Ureter (tissue), 1 donor: ENCODE measurements at places on chromosomes 6 and 20. TPM values are rescaled to one million over a fixed set of nuclear protein-coding genes. Genes with fewer than 3 reads are reported as not detected.

- no peak for DNase-seq
Measured at GRCh38 chr6:112041535-112041934, 12.4 kb upstream of the CCN6 start.

Gene LY6G5C
- 3.0 TPM for total RNA-seq

DNA sequence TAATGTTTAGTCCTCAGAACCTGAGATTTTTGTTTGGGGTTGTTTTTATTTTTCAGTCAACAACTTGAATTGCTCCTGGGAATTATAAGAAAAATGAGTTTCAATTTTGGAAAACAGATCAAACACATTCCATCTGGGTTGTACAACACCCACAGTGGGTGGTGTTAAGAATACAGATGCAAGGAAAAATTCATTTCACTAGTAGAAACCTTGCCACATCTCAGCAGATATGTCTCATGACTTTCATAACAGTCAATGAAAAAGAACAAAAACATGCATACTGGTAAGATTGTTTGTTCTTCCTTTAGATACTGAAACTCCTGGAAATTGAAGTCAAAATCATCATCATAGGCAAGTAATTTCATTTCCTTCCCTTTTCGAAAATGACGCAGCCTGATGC, 78.9 kb downstream of the MOXD1 start:
- no peak for DNase-seq

Gene UFL1
- 39.6 TPM for total RNA-seq

GRCh38 chr6:36967301-36967700, 12.8 kb downstream of the PI16 start:
- no peak for DNase-seq

DNA sequence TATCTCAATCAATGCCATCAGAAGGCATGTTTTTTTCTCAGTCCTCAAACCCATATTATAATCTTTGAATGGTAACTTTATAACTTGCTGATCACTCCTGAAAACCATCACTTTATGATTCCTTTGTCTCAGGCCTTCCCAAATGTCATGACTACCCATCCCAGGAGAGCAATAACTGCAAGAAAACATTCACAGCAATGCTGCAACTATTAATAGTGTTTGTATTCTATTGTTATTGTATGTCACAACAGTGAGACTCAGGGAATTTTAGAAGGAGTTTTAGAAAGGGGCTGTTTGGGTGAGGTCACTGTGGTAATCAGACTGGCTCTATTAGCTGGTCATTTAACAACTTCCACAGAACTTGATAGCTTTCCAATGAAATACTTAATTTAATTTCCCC, 301.4 kb upstream of the TBX18 start:
- DNase-seq = no peak

DNA sequence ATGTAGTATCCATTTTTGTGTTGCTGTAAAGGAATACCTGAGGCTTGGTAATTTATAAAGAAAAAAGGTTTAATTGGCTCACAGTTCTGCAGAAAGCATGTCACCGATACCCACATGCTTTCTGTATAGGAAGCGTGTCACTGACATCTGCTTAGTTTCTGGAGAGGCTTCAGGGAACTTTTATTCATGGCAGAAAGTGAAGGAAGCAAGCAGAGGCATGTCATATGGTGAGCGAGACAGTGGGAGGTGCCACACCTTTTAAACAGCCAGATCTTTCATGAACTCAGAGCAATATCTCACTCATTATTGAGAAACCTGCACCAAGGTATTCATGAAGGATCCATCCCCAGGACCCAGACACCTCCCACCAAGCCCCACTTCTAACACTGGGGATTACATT, 3.5 kb downstream of the SUMO4 start:
- no peak for DNase-seq

DNA sequence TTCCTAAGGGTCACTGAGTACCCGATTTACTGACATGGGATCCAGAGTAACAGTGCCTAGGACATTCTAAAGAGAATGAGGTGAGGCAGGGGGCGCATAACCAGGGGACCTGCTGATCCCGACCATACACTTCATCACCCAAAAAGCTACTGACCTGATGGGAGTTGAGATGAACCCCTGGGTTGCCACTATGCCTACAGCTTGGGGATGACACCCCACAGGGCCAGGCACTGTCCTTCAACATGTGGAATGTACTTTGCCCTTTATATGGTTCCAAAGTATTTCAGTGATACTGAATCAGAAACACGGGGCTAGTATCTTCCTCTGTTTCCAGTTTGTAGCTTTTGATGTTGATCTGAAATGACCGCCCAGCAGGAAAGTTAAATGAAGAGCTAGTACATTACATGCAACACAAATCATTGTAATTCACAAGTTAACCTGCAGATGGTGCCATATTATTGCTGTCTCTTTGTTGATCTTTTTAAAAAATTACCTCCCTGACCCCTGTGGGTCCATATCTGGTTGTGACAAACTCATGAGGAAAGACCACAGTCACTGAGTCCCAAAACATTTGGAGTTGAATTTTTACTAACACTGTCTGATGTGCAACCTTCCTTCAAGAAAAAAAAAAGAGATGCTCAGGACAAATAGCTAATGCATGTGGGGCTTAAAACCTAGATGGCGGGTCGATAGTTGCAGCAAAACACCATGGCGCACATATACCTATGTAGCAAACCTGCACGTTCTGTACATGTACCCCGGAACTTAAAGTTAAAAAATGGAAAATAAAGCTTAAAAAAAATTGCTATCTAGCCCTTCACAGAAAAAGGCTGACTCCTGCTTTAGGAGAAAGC, 42.7 kb upstream of the GCNT2 start:
- DNase-seq = no peak

Gene RSPO4
- not detected for total RNA-seq

- DNase-seq = no peak
Measured at GRCh38 chr6:111201244-111201554, 113.9 kb downstream of the SLC16A10 start.

Gene DEF6
- total RNA-seq = 28.0 TPM

Gene KIAA0408
- 12.8 TPM for total RNA-seq

GRCh38 chr6:163548624-163549023, 134.1 kb downstream of the QKI start:
- DNase-seq = no peak

DNA sequence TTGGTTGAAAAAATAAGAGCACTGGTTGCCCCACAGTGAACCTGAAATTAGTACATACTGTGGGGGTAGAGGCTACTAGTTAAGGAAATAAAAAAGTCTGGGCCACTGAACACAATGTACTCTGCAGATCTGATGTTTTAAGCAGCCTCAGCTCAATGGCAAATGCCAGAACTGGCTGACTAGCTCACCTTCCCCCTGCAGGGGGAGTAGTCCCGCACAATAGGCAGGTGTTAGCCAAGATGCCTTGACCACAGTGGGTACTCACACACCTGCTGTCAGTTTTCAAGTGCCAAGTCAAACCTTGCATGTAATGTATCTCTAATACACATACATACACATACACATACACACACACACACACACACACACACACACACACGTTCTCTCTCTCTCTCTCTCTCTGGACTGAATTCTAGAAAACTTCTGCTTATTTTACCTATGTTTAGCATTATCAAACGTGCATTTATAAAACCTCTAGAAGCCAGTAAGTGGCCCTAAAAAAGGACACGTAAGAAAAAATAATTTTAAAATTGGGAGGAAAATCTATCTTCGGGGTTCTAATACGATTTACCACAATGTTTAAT, 36.1 kb downstream of the GMDS start:
- no peak for DNase-seq

Gene UBE3D
- 6.5 TPM for total RNA-seq

- no peak for DNase-seq
Measured at GRCh38 chr6:89970609-89971337, 76.5 kb downstream of the GJA10 start.

DNA sequence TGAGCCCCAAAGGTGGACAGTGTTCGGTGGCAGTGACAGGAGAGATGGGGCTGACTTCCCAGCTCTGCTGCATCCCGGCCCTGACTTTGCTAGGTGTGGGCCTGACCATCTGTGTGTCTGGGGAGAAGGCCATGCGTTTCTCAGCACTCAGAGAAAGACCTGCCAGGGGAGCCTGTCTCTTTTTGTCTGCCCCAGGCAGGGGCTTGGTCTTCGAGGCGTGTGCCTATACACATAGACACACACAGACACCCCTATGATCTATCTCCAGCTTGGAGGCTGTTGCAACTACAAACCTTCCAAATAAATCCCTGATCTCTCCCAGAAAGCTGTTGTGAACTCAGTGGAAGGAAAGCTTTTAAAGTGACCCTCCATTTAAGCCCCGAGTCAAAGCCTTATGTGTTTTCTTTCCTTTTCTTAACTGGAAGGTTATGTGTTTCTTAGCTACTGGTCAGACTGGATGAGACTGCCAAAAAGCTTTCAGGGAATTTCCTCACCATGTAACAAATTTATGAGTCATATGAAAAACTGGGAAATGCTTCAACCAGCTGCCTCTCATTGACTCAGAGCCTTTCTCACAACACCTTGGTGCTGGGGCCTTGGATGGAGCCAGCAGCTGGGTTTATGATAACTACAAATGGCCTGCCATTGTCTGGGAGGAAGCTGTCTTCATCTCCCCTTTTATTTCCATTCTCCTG, 102.6 kb downstream of the CDC5L start:
- DNase-seq = no peak

Gene RIPOR3
- 5.0 TPM for total RNA-seq

DNA sequence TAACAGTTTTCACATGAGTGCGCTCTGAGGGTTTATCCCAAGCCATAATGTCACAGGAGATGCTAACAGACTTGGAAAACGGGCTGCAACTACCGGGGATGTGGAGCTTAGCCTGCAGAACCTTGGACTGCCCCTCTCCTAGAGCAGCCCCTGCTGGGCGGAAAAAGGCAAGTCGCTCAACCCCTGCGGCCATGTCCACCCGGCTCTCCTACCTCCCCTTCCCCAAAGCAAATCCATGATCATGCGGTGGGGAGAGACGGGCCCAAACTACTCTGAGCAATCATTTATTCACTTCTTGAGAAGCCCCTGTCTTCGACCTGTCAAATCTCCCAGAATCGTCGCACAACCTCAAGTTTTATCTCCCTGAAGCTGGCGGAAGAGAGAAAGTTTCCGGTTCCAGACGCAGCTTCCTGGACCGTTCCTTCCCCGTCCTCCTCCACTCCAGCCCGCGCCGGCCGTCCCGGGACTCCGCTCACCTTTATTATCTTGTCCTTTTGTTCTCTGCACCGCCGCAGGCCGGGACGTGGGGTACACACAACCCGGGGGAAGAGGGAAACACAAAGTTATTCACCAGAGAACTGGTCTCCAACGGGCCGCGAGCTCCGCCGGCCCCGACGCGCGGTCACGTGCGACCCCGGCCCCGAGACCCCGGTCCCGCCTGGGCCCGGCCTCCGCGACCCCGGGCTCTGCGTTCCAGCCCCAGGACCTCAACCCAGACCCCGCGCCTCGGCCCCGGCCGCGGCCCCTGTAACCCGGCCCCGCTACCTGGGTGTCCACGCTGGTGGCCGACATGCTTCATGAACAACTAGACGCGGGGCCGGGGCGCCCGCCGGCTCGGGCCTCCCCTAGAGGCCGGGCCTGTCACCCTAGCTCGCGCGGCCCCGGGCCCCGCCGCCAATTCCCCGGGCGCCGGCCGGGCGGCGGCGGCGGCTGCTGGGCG, 560 bp downstream of the YTHDF1 start:
- no peak for DNase-seq

- no peak for DNase-seq
Measured at GRCh38 chr20:38840894-38841470, 35.5 kb downstream of the PPP1R16B start.

Gene SLC24A3
- total RNA-seq = 17.1 TPM

DNA sequence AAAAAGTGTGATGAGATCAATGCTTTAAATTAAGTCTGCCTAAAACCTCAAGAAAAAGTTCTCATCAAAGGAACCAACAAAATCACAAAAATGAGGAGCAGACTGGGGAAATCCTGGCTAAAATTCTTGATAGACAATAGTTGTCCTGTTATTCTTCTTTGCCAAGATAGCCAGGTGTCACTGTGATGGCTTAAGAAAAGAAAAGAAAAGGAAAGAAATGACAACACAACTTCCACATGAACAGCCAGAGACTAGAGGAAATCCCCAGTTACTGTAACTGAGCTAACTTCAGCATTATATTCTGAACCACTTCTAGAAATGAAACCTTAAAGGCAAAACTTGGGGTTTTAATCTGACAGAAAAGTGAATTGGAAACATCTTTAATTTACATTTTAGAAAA, 129.6 kb downstream of the CD24 start:
- DNase-seq = no peak

GRCh38 chr6:118567974-118568373, 19.9 kb downstream of the PLN start:
- no peak for DNase-seq

Gene PIGT
- total RNA-seq = 94.3 TPM

DNA sequence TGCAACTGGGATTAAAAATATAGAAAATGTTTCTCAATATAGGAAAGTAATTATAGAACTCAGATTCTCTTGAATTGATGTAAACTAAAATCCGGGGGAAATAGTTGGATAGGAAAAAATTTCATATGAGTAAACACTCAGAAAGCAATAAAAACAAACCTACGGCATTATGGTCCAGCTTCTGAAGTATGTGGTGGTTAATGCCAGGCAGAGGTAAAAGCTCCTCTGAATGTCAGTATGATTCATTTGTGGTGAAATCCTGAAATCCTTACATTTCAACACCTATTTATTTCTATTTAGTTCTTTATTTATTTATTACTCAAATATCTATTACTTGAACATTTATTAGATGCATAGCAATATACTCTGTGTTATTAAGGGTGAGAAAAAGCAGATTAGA, 145.1 kb downstream of the RIMS1 start:
- DNase-seq = no peak

Gene PRSS16
- total RNA-seq = 13.0 TPM

- no peak for DNase-seq
Measured at GRCh38 chr6:87714093-87714842, 12.2 kb upstream of the AKIRIN2 start.

GRCh38 chr6:52653151-52653550, 17.8 kb upstream of the TMEM14A start:
- no peak for DNase-seq

Gene NMBR
- not detected for total RNA-seq

- DNase-seq = peak; percentile 83
Measured at GRCh38 chr20:50366270-50367103, 143.7 kb upstream of the PTPN1 start.

DNA sequence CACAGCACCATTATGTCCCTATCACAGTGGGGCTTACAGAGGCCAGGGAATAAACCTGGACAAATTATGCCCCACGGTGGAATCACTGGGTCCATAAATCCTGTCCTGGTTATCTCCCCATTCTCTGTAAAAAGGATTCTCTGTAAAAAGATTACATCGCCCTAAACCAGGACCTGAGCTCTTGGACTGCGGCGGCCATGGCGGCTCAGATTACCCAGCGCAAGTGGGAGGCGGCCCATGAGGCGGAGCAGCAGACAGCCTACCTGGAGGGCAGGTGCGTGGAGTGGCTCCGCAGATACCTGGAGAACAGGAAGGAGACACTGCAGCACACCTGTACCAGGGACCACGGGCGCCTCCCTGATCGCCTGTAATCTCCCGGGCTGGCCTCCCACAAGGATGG, 8.4 kb upstream of the HLA-A start:
- DNase-seq = no peak
